COR-L47 (cell line): ENCODE measurements at places on chromosomes 2 and 18.

GRCh38 chr2:125553768-125554167 is 1102.2 kb upstream of the GYPC start:
- no peak for DNase-seq

DNA sequence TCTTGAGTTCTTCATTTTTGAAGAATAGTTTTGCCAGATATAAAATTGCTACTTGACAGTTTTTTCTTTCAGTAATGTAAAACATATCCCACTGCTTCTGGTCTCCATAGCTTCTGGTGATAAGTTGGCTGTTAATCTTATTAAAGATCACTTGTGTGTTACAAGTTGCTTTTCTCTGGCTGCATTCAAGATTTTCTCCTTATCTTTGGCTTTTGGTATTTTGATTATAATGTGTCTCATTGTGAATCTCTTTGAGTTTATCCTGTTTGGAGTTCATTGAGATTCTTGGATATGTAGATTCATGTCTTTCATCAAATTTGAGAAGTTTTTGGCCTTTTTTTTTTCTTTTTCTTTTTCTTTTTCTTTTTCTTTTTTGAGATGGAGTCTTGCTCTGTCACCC is 20.2 kb upstream of the ADNP2 start:
- no peak for DNase-seq

DNA sequence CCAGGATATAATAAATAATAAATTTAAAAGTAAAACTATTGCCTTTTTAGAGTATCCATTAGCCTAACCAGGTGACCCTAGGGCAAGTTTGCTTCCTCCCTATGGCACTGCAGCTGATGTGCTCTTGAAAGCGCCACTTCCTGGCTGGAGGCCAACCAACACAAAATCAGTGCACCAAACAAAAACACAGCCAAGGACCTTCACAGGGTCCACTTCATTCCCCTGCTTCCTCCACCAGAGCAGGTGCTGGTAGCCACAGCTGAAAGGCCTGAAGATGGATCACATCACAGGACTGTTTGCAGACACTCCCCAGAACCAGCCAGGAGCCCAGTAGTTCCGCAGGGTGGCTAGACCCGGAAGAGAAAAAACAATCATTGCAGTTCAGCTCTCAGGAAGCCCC is 108.8 kb downstream of the TWIST2 start:
- DNase-seq = peak; percentile 50

DNA sequence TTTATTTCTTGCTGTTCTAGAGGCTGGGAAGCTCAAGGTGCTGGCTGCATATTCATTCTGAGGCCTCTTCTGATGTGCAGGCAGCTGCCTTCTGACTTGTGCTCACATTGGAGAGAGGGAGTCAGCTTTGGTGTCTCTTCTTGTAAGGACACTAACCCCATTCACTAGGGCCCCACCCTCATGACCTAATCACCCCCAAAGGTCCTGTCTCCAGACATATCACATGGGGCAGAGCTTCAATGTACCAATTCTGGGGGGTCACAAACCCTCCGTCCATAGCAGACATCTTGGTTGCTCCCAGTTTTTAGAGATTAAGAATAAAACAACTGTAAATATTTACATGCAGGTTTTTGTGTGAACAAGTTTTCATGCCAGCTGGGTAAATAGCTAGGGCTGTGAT is 109.1 kb downstream of the RTP5 start:
- no peak for DNase-seq

DNA sequence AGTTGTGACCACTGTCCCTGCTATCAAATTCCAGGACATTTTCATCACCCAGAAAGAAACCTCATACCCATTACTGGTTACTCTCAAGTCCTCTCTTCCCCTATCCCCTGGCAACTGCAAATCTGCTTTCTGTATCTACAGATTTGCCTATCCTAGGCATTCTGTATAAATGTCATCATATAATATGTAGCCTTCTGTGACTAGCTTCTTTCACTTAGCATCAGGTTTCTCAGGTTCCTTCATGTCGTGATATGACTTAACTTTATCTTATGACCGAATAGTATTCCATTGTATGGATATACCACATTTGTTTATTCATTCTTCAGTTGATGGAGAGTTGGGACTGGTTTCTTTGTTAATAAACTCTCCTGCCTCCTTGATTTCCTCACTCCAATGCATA is 60.5 kb downstream of the PMAIP1 start:
- DNase-seq = no peak

DNA sequence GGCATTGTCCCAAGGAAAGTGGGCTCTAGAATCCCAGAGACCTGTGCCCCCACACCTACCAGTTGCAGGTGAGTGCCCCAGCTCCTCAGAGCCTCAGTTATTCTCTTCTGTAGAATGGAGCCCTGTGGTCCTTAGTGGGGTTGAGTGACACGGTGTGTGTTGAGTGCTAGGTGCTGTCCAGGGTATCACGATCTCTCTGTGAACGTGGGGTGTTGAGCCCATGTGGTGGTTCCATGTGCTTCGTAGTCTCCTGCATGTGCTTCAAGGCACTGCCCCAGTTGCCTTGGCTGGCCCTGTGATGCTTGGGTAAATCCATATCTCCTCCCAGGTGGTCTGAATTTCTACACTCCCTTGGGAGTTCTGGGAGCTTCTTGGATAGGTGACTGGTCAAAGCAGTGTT is 54.9 kb downstream of the SH3RF3 start:
- DNase-seq = no peak

DNA sequence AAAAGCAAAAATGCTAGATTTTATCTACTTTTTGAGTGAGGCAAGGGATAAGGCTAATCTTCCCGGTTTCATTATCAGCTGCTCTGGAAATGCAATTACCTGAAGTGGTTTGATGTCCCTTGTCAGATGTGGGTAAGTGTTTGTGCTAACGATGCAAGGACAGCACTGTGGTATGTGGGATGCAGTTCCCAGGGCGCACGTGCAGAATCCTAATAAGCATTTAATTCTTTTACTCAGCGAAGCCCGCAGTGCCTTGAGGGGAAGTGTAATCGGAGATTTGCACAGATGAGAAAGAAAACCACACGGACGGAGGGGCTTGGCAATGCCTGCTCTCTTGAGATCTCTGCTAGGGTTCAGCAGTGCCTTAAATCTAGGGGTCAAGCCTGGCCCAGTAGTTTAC is 108.5 kb upstream of the LYPD6 start:
- no peak for DNase-seq

GRCh38 chr18:60698901-60699300 is 326.3 kb upstream of the MC4R start:
- DNase-seq = peak; percentile 99

- no peak for DNase-seq
Measured at GRCh38 chr2:232245111-232245510, 133.4 kb upstream of the ALPP start.

GRCh38 chr2:216344206-216344949 is 27.9 kb downstream of the MARCHF4 start:
- no peak for DNase-seq

- DNase-seq = no peak
Measured at GRCh38 chr2:159126432-159127022, 158.1 kb downstream of the TANC1 start.

DNA sequence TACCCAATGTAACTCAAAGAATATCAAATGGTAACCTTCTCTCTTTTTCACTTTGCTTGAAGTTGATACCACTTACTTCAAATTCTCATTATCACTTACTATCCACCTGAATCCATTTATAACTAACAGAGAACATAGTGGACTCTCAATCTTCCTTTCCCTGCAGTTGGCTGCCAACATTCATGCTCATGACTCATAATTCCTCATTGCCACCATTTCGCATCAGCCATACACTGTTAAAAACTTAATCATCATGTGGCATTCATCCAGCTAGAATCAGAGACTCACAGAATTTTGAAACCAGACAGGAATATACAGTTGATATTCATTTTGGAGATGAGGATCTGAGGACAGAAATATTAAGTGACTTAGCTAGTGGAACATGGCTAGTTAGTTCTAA is 56.8 kb downstream of the SLC4A10 start:
- DNase-seq = no peak

GRCh38 chr2:34660741-34661140 is 1061.6 kb upstream of the FAM98A start:
- no peak for DNase-seq

DNA sequence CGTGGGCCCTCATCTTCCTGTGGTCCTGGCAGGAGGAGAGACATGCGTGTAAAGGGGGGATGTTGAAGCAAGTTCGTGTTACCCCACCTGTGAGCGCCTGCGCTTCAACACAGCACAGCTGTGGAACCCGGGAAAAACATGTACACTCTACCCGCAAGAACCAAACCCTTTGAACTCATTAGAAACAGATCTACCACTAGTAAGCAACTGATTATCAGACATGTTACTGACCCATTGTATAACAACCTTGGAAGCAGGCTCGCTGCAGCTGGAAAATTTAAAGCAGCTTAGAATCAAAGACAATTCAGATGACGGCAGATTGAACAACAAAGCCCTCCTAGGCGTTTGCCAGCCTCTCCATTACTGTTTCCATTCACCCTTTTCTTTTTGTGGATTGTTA is 771.7 kb upstream of the SALL3 start:
- no peak for DNase-seq

DNA sequence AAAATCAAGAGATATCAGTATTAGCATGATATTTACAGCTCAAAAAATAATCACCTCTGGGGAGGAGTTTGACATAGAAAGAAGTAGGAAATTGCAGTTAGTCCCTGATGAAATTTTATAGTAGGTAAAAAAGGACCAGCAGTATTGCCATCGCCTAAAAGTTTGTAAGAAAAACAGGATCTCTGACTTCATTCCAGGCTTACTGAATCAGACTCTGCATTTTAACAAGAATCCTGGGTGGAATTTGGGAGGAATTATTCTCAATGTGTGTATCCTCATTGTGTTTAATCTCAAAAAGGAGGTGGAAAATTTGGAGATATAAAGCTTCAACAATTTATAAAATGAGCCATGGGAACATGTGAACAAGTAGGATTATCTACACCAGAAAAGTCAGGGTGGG is 31.2 kb upstream of the STAT1 start:
- no peak for DNase-seq

DNA sequence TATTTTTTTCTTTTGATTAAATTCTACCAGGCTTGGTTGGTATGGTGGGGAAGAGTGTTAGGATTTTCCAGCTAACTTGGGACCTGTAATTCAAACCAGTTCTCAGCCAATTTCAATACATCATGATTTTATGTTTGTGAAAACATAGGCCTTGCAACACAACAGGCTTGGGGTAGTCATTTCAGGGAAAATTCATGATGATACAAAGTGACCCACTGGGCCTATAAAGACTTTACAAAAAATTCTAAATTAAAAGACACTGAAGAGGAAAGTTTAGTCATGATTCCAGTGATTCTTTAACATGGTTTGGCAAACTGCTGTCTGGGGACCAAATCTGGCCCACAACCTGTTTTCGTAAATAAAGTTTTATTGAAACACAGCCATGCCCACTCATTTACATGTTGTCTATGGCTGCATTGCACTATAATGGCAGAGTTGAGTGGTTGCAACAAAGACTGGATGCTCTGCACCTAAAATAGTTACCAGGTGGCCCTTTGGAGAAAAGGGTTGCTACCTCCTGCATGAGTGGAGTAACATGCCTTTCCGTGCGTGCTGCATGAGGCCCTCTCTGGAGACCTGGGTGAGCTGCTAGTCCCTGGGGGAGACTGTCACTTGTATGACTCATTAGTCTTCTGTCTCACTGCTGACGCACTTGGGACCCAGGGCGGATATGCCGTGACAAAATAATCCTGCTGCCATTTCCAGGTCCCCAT is 73.6 kb downstream of the NPAS2 start:
- no peak for DNase-seq

DNA sequence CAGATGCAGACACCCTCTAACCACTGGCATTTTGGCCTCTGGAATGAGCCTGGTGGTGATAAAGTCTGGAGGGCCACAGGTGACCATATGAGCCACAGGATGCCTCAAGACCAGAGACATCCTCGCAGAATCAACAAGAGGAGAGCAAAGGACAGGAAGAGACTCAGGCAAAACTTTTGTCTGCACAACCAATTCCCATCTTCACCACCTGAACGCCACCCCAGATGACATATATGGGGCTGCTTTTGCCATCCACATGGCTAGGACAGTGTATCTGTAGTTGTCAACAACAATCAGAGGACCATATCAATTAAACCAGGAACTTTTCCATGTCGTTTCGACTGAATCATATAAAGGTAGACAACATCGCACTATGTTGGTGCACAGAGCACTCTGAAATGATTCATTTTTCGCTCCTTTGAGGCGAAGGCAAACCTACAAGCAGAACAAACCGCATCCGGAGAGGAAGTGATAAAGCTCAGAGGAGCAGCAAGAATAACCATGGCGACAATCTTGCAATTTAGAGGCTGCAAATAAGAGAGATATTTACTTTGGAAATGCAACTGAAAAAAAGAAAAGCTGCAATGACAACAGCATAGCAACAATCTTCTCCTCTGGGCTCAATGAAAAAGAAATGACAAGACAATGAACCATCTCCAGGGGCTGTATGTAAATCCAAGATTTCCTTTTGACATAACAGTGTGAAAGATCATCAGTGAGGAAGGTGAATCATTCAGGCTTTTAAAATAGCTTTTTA is 204.5 kb downstream of the ARL4C start:
- no peak for DNase-seq

DNA sequence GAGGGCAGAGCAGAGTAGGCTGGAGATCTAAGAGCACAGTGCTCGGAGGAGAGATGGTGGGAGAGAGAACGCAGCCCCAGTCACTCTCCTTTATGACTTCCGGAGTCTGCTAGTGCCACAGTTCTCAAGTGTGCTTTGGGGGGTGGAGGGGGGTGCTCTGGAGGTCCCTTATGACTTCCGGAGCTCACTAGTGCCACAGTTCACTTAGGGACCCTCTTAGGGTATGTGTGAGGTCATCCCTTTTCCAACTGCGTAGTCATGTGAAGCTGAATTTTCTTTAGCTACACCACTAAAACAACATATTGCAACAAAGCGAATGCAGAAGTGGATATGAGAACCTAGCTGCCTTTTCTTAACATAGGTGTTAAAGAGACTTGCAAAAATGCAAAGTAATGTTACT is 153.7 kb upstream of the KCTD1 start:
- DNase-seq = no peak

- no peak for DNase-seq
Measured at GRCh38 chr18:45066210-45066609, 385.5 kb downstream of the SETBP1 start.

DNA sequence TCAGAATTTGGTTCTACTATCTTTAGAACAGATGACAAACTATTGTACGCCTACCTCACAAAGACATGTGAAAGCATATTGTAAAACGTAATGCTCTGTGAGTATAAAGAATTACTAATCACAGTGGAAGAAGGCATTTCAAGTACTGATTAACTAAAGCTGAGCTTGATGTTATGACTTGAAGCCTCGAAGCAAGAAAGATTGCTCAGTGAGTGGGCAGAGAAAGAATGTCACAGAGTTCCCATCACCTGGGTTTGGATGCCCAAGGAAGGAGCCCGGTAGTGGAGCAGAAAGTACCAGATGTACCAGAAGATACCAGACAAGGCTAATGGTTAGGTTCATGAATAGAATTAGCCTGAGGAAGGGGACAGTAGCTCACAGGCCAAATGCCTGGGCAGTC is 39.5 kb upstream of the FAM110C start:
- no peak for DNase-seq

GRCh38 chr2:190165491-190165890 is 103.0 kb upstream of the MSTN start:
- no peak for DNase-seq

- DNase-seq = no peak
Measured at GRCh38 chr18:54877076-54877475, 48.8 kb downstream of the RAB27B start.

- DNase-seq = peak; percentile 29
Measured at GRCh38 chr18:79570266-79571201, 109.1 kb upstream of the CTDP1 start.
